Stimulated activated CD4-positive, alpha-beta T cell treated with anti-CD3 and anti-CD28 coated beads, Interleukin-1b, Interleukin-23, amount 100 ng/mL, for 1 hour (primary cell): ENCODE measurements at places on chromosomes 12 and 14.

GRCh38 chr14:46691819-46692218 is 40.2 kb upstream of the RPL10L start:
- no peak for DNase-seq

GRCh38 chr12:64616201-64616600 is 5.9 kb downstream of the RASSF3 start:
- no peak for DNase-seq

DNA sequence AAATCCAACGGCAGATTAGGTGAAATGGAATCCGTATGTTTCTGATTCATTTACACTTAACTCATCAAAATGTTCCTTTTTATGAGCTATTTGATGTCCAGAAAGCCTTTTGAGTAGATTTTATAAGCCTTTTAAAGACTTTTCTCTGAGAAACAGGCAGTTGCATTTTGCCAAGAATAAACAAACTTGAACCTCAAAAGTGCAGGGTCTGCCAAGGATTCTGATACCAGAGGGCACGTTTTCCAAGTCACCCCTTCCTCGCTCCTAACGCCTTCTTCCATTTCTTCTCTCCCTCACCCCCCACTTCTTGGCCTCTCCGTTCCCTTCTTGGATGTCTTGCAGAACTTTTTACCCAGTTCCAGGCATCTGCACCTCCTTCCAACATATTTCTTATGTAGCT is 200.6 kb upstream of the TBX3 start:
- DNase-seq: no peak

- DNase-seq: no peak
Observed at GRCh38 chr14:100062590-100062989, 2.6 kb upstream of the EVL start.

DNA sequence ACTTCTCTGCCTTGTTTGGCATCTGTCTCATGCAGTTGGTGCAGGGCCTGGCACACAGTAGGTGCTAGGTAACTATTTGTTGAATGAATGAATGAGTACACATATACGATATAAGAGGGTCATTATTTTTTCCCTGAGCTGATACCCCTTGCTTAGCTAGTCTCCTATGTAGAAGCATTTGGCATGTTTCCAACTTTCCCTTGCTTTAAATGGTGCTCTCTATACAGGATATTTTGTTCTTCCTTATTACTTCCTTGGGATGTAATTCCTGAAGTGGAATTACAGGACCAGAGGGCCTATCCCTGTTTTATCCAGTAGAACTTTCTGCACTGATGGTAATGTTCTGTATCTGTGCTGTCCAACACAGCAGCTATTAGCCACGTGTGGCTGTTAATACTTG is 250.1 kb upstream of the PWP1 start:
- DNase-seq: no peak

DNA sequence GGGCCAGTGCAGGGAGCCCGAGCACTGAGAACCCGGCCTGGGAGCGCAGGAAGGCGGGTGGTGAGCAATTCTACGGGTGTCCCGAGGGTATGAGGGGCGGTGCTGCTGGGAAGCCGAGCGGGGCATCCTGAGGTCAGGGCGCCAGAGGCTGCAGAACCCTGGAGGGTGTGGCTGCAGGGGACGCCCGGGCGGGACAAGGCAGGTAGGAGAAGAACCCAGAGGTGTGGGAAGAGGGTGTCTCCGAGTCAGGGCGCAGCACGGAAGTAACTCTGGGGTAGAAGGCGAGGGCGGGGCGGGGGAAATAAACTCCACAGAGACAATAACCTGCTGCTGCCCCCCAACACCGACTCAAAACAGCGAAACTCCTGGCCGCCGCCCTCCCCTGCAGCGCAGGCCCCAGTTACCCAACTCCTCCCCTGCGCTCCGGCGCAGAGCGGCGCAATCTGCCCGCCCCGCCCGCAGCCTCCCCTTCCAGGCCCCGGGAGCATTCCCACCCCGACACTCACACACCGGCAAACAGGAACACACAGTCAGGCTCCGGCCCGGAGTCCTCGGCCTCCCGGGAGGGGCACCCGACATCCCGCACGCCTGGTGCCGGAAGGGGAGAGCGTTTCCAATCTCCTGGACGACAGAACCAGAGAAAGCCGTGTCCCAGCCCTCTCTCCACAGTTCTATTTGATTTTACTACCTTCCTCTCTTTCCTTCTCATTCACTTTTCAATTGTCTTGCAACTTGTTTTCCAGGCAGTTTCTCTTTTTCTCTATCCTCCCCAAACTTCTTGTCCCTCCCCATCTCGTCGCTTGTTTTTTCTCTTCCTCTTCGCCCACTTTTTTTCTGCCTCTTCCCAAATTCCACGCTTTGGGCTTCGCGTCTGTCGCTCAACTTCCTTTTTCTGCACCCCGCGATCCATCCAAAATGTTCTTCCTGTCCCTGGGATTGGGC is 2.4 kb downstream of the HRK start:
- no peak for DNase-seq

DNA sequence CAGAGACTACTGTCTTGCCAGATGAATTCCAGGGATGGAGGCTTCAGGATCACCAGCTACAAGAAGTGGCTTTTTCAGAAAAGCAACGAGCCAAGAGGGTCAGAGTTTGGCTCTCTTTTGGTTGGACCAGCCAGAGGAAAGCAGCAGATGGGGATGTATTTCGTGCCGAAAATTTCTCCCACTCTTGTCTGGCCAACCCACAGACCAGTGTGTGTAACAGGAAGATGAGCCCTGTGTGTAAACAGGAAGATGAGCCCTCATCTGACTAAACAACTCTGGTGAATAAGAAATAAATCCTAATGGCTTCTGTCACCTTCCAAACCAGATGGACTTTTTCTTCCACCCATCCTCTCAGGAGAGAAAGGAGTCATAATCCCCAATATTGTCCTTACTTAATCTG is 13.1 kb downstream of the GPR68 start:
- DNase-seq: no peak

- DNase-seq: no peak
Observed at GRCh38 chr12:67742461-67742860, 93.9 kb downstream of the DYRK2 start.

GRCh38 chr12:71873821-71874220 is 34.3 kb downstream of the TBC1D15 start:
- no peak for DNase-seq

- no peak for DNase-seq
Observed at GRCh38 chr12:53695152-53696145, 19.6 kb upstream of the ATP5MC2 start.

GRCh38 chr12:109637348-109637747 is 63.8 kb downstream of the MVK start:
- DNase-seq: no peak

DNA sequence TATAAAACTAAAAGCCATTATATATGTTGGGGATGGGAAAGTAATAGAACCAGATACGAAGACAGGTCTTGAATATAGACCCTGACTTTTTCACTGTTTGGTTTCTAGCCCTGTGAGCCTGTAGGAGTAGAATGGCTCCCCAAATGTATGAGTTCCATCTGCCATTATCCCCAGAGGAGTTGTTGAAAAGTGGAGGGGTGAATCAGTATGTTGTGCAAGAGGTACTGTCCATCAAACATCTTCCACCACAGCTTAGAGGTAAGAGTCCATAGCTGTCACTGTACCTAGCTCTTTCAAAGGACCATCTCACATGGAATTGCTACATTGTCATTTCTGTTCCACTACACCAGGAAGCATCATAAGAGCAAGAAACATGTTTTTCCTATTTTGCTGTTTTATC is 1.1 kb downstream of the NCAPD2 start:
- DNase-seq: no peak

DNA sequence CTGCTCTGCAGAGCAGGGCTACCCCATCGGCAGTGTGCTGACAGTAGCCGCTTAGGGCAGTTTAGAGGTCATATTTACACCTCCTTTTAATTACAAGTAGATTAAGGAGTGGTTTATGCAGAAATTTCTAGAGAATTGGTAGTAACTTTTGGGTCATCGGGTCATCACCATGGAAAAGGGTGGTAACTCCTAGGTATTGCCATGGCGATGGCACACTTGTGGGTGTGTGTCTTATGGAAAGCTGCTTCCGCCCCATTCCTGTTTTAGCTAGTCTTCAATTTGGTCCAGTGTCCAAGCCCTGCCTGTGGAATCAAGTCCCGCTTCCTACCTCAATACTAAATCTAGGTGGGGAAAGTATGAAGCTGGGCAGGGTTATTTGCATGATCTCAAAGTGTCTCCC is 29.5 kb upstream of the ZNF740 start:
- no peak for DNase-seq

DNA sequence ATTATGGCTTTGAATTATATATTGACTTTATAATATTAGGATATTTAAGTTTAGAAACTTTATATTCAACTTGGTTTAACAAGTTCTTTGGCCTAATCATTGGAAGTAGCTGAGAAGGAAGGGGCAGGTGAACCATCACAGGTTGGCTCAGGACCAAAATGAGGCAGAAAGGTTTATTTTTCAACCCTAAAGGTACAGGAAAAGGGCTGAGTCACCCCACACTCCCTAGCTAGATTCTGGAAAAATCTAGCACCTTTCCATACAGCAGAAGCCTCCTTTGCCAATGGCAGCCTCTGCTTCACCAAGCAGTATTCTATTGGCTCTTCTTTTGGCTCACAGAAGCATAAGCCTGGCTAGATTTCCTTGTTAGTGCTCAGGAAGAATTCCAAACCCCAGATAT is 19.3 kb upstream of the MED6 start:
- DNase-seq: no peak

- DNase-seq: no peak
Observed at GRCh38 chr12:79001404-79001803, 136.8 kb downstream of the SYT1 start.

- no peak for DNase-seq
Observed at GRCh38 chr12:2386566-2386965, 333.8 kb downstream of the CACNA1C start.

GRCh38 chr12:10178821-10179220 is at the start of gene TMEM52B:
TSS of gene TMEM52B (plus strand) at chr12:10179032. CDS start at chr12:10179575, 543 bp downstream.
- DNase-seq: no peak

GRCh38 chr12:31215518-31216232 is 110.3 kb downstream of the SINHCAF start:
- no peak for DNase-seq

- DNase-seq: no peak
Observed at GRCh38 chr14:27049701-27050100, 451.9 kb upstream of the NOVA1 start.

DNA sequence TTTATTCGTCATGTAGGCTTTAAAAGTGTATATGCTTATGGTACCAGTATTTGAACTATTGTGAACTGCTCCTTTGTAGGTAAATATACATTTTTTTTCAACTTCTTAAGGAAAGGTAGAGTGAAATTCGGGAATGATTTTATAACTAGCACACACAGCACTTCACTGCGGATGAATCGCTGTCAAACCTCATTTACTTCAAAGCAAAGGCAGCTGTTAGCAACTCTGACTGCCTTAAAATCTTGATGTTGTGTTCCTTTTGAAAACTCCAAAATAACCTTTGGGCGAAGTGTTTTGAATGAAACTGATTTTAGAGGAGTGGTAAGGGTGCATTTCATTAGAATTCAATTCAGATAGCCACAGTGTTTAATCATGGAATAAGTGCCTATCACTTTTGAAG is 95.8 kb downstream of the GLT1D1 start:
- DNase-seq: no peak

GRCh38 chr12:132168311-132169031 is 24.2 kb downstream of the NOC4L start:
- no peak for DNase-seq

GRCh38 chr12:120286768-120287490 is 4.8 kb downstream of the RNU4-2 start:
- DNase-seq: no peak

DNA sequence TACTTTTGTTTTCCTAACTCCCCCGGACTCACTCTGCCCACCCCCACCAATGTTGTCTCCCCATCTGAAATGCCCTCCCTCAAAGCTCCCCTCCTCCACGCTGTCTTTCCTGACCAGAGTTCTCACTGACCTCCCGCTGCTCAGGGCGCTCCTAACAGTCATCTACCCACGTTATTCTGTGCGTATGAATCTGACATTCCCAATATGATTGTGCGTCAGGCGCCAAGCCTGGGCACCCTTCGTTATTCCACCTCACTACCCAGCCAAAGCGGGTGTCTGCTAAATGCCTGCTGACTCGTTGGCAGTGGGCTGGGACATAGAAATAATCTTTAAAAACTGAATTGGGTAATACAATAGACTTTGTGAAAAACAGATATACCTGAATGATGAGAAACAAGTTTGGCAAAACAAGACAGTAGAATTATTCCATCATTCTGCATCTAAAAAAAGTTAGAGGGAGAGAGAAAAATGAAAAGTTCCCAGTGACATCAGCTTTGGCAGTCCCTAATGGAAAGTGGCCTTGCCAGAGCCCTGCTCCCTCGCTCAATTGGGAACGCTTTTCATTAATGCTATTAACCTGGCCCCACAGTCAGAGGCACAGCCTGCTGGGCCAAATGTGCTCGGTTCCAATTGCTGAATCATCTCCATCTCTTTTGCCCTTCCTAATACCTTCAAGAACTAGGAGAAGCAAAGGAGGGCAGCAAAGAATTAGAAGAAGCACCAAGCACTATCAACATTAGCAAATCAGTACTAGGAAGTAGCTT is 74.0 kb upstream of the PLXNC1 start:
- no peak for DNase-seq

GRCh38 chr12:116861320-116861719 is 19.9 kb downstream of the HRK start:
- DNase-seq: no peak

DNA sequence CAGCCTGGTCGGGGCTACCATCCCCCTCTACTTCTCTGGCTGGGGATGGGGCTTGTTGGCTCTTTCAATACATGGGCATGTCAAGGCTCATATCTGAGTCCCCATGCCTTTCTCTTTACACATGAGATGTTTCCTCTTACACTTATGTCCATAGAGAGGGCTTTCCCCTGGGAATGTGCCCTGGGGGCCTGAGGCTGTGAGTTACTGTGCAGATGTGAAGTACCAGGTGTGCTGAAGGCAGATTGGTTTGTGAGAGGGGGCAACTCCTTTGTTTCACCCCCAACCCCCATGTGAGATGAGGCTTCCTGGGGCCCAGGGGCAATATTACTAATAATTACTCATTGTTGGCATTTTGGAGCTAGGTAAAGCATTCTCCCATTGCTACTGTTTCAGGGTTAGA is 32.8 kb downstream of the NRXN3 start:
- no peak for DNase-seq

DNA sequence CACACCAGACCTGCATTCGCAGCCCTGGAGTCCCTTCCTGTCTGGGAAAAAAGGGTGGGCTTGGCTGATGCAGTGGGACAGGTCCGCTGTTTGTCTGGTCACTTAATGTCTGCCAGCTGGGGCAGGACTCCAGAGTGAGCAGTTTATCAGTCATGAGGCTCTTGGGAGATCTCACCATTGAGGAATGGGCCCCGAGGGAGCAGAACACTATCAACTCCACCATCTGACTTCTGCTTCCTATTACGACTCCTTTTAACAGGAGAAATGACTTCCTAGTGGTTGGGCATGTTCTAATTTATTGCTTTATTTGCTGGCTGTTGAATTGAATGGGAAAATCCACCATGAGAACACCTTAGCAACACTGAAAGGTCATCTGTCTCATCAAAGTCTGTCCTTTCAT is 182.5 kb upstream of the RASSF8 start:
- no peak for DNase-seq

GRCh38 chr12:90280564-90281058 is 572.0 kb upstream of the ATP2B1 start:
- no peak for DNase-seq
